NCI-H82 (cell line): ENCODE measurements at places on chromosomes 7 and 10.

DNA sequence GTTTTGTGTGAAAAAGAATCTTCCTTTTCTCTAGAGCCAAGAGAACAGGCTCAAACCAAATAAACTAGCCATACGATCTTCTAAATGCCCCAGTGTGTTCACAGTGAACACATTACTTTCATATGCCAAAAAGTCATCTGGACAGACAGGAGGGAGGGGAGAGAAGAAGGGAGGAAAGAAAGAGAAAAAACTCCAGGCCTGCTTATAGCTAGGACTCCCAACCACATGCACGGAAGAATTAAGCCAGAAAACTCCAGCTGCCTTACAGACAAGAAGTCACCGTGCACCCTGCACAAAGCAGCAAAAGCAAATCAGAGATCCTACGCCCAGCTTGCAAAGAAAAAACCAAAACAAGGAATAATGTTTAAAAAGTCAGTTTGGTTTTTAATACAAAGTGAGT is 34.3 kb downstream of the SNX8 start:
- no peak for DNase-seq

GRCh38 chr7:31550432-31550831 is 36.5 kb downstream of the ITPRID1 start:
- no peak for DNase-seq

DNA sequence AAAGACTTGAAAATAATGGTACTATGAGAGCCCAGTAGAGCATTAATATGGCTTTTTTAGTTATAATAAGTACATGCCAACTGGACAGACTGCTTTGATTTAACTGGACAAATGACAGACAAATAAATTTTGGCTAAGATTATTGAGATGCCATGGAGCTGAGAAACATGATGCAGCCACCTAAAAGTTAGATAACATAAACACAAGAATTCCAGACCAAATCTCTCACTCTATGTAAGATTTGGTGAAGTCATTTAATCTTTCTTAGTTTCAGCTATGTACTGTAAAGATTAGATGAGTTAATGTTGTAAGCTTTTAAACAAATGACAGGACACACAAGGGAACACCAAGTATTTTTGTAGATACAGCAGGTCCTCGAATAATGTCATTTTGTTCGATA is 118.2 kb downstream of the CACNA2D1 start:
- no peak for DNase-seq

GRCh38 chr7:25862261-25863004 is 289.6 kb upstream of the NFE2L3 start:
- DNase-seq: peak; percentile 100

DNA sequence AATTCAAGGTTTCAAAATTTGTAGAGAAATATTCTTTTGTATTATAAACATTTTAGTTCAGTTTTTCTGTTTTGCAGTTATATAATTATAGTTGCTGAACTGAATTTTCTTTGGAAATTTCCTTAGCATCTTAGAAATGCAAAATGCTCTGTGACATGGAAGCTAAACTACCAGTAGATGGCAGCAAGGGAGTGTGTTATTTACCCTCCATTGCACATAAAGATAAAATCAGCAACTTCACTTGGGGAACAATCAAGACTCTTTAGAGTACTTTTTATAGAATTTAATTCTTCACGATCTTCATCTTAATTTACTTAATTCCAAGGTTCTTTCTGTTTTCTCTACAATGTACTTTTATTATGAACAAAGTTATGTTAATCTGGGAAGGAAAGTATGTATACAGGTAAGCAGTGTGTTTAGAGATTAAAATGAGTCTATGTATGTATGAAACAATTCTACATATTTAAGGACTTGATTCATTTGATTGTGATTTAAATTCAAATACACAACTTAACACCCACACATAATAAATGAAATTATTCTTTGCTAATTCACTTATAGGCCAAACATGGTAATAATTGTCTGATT is 404.2 kb downstream of the THSD7A start:
- DNase-seq: peak; percentile 78

GRCh38 chr10:80530816-80531215 is 6.9 kb upstream of the SH2D4B start:
- DNase-seq: no peak

- DNase-seq: no peak
Observed at GRCh38 chr10:77325233-77325537, 312.4 kb downstream of the KCNMA1 start.

GRCh38 chr7:143436325-143436946 is 6.8 kb upstream of the TAS2R60 start:
- no peak for DNase-seq

- no peak for DNase-seq
Observed at GRCh38 chr7:80871228-80871627, 47.6 kb downstream of the SEMA3C start.

- DNase-seq: no peak
Observed at GRCh38 chr7:155907450-155908200, 95.4 kb upstream of the SHH start.
